ENCODE measurements at places on chromosomes 4 and X.
A peak's percentile ranks its signal among the peaks of the same experiment; 100 is the strongest.

- no peak for DNase-seq
These were observed 419.7 kb downstream of the MAPK10 start for GRCh38 chr4:85940151-85940550.

- no peak for DNase-seq
These were observed 327.3 kb downstream of the MAPK10 start for GRCh38 chr4:86032476-86033022.

GRCh38 chr4:151661873-151662272, 98.9 kb downstream of the GATB start:
- DNase-seq: no peak

DNA sequence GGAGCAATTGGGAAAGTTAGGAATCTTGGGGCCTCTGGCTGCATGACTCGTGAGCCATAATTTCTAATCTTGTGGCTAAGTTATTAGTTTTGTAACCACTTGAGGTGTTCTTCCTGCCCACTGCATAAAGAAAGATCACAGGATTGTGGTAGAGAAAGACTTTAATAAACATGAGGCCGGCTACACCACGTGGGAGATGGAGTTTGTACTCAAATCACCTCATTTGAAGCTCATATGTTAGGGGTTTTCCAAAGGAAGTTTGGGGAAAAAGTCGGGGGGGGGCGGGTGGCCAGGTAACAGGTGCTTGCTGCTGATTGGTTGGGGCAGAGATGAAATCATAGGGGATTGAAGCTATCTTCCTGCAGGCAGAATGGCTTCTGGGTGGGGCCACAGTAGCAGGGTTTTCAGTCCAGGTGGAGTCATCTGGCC, 287.8 kb downstream of the ZNF674 start:
- no peak for DNase-seq

GRCh38 chrX:53631156-53631555, 55.4 kb downstream of the HUWE1 start:
- no peak for DNase-seq

DNA sequence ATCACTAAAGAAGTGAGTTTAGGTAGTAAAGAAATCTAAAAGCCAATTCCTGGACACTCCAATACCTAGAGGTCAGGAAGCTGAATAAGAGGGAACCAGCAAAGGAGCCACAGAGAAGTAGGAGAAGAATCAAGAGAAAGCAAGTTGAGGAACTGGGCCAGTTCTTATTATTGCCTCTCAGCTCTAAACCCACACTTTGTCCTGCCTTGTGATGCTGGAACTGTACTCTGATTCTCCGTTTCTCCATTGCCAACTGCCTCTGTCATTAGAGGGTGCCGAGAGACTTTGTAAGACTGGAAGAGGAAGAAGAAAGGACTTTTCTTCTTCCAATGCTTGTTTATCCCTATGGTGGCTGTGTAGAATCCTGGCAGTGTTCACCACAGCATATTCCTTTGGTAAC, 38.6 kb downstream of the NSUN7 start:
- DNase-seq: no peak

- no peak for DNase-seq
These were observed 41.7 kb downstream of the FGFRL1 start for GRCh38 chr4:1053080-1053661.

GRCh38 chrX:102339312-102340298, 92.6 kb downstream of the NXF2 start:
- DNase-seq: no peak

DNA sequence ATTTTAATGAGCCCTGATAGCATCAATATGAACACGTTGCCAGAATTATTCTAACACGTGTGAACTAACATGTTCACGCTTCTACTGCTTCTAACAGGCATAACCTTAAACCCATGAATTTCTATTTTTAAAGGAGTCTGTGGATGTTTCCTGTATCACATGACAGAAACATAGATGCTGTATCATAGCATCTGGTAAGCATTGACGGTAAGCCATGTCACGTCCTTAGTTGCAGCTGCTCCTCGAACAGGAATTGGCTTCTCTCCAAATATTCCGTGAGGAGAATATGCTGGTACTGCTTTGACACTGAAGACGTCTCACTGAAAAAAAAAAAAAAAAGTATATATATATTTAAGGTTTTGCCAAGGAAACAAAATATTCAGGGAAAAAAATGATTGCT, 105.1 kb upstream of the MXRA5 start:
- no peak for DNase-seq

GRCh38 chr4:137226221-137226620, 306.1 kb downstream of the PCDH18 start:
- no peak for DNase-seq

- DNase-seq: no peak
These were observed 147.4 kb upstream of the MAOA start for GRCh38 chrX:43508694-43509093.

GRCh38 chr4:70280567-70280966, 38.2 kb downstream of the CSN3 start:
- no peak for DNase-seq

DNA sequence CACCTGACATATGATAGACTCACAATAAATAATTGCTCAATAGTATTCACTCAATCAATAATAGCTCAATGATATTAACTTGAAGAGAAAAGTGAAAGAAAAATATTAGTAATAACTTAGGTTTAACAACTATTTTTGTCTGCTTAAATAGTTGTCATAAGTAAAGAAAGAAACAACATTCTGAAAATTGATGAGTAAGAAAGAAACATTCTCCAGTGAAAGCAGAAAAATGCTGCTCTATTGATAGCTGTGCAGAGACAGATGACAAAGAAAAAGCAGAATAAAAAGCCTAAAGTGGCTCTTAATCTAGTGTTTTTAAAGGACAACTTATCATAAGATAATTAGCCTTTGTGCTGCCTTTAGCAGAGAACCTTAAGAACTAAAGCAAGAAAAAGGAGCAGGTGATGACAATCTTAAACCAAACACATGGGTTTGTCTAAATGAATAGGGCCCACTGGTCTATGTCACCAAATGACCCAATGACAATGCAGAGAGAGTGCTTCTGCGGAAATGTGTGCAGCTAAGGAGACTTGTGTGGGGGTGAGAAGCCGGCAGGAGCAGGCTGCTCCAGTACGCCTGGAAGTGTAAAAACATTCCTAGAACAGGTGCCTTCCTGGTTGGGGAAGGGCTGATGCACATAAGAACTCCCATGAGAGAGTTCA, 13.2 kb downstream of the HS3ST1 start:
- DNase-seq: no peak

DNA sequence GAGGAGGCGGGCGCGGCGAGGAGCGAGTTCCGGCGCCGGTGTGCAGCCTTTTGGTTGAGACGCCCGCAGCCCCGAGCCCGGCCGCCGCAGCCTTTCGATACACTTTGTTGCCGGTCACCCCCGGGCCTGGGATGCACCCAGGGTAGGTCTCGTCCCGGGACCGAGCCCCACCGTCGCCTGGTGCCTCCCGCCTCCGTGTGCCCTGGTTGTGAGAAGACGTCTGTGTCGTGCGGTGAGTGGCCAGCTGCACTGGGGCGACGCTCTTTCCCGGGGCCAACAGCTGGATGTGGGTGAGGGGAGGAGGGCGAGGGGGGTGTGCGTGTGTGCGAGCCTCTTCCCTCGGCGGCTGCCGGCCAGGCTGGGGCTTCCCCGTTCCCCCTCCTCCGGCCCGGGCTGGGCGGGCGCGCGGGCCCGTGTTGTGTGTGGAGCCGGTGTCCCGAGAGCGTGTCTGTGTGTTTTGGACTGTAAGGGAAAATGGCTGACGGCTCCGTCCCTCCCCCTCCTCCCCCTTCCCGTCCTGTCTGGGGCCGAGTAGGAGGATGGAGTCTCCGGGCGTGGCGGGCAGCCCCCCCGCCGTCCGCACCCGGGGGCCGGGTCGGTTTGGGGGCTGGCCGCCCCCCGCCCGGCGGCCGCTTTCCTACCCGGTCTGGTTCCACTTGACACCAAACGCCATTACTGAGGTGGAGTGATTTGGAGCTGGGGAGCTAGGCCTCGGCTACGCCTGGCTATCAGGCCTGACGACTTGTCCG, 807 bp downstream of the USP9X start:
- peak; percentile 15 for DNase-seq

DNA sequence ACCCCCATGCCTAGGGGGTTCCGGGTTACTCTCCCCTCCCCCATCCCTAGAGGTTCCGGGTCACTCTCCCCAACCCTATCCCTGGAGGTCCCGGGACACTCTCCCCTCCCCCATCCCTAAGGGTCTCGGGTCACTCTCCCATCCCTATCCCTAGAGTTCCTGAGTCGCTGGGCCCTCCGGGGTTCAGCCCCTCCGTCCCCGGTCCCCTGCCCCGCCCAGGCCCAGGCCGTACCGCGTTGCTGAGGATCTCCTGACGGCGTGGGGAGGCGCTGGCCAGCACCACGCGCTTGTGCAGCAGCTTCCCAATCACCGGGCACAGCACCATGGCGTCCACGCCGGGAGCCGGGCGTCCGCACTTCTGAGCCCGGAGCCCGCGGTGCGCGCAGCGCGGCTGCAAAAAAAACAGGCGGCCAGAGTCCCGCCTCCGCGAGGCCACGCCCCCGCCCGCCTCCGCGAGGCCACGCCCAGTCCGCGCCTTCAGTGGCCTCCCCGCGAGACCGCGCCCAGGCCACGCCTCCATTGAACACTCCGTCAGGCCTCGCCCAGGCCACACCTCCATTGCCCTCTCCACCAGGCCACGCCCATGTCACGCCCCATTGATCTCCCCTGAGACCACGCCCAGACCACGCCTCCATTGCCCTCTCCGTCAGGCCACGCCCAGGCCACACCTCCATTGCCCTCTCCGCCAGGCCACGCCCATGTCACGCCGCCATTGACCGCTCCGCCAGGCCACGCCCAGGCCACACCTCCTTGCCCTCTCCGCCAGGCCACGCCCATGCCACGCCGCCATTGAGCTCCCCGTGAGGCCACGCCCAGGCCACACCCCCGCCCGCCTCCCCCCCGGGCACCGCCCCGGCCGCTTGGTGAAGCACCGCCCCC, at the start of gene ASMTL:
ASMTL (minus strand) TSS at position 394 of the 879 bp plus-strand sequence; CDS start at position 325, 69 bp downstream.
- peak; percentile 100 for DNase-seq

GRCh38 chrX:22699581-22700091, 300.1 kb upstream of the DDX53 start:
- DNase-seq: no peak

GRCh38 chrX:13764765-13765164, 30.2 kb downstream of the OFD1 start:
- no peak for DNase-seq

DNA sequence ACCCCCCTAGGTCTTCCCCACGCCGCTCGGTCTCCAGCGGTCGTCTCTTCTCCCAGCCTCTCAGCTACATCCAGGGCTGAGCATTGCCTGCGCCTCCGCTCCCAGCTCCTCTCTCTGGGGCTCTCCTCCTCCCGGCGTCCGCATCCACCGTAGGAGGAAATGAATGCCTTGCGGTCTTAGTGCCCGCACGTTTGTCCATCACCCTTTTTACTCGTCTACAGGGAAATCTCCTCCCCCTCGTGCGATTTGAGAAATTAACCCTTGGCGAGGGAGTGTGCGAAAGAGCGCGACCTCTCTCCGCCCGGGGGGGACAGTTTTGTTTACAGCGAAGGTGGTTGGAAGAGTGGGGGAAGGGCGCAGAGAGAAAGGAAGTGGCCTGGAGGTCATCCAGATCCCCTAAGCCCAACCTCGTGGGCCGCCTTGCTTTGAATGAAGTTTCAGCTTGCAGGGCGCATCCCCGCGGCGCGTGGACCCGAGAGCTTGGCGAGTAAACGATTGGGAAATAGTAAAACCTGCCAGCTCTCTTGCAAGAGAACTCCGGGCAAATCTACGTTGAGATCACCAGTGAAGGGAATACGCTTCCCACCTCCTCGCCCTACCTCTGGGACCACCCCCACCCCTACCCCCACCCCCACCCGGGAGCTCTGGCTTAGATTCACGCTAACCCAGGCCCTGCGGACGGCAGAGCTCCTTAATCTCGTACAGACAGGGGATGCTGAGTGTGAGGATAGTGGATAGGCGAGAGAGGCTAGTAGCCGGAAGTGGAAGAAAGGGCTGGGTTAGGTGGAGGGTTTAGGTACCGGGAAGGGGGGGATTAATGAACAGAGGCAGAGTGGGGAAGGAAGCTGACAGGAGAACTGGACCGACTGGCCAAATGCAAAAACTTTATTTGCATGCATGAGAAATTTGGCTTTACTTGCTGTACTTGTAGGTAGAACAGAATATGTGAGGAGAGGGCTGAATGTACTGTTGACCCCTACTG, at the start of gene ELOVL6:
ELOVL6 (minus strand) TSS at position 181 of the 982 bp plus-strand sequence. CDS start 280 bp downstream, outside the sequence.
- no peak for DNase-seq

- no peak for DNase-seq
These were observed 79.1 kb downstream of the SHROOM3 start for GRCh38 chr4:76514087-76514486.

DNA sequence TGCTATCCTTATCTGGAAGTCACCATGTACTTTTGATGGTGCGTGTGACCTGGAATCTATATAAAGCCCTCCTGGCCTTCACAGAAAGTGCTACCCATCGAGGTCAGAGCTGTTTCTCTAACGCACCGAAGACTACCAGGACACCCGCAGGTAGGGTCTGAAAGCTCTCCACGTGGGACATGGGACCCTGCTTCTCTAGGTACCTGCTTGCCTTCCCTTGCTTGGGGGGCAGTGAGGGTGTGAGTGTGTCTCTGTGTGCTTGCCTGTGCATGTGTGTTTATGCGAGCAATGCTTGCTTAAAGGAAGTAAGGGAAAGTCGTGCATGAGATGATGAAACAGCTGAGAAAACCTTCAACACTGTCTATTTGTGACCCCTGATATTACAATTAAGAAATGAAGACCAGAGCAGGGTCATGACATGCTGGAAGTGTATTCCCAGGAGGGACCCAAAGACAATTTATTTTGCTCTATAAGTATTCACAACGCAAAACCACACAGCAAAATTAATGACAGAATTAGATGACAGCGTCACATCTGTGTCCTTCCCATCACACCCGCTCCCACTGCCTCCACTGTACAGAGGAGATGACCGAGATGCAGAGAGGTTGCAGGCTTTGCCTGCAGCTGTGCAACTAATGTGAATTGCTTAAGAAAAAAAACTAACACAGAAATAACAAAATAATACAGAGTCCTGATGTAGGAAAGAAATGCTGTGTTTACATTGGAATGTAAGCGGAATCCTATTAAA, 76.4 kb upstream of the HELT start:
- no peak for DNase-seq

DNA sequence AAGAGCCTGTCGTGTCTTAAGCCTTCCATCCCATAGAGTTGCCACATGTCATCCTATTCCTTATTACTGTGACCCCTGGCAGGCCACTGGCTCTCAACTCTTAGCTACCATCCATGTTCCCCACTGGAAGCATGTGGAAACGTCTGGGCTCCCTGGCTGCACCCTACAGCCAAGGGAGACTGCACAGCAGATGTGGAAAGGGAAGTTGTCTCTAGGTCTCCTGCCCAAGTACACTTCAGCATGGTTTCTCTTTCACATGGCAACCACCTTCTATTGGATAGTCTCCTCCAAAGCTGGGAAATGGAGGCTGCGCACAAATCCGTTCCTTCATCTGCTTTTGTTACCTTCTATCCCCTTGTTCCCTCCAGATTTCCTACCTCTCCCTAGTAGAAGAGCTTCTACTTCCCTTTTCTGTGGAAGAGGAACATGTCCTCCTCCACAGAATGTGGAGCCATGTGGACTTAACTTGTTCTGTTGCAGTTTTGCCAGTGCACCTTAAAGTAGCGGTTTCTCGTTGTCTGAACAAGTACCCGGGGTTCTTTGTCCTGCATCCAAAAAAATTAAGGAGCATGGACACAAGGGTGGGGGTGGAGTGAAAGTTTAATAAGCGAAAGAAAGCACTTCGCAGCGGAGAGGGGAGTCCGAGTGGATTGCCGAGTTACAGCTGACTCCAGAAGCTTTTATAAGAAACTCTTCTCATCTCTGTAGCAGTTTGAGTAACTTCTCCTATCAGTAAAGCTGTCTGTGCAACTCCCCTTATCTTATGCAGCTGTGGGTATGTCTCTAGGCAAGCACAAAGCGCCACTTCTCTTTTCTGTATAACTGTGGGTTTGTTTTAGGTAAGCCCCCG, 52.5 kb downstream of the HMGB2 start:
- DNase-seq: no peak

- no peak for DNase-seq
These were observed 34.5 kb downstream of the LINC00632 start for GRCh38 chrX:140744085-140744484.
